ENCODE measurements at places on chromosomes 11 and 22.
A peak's percentile ranks its signal among the peaks of the same experiment; 100 is the strongest.

GRCh38 chr11:34358258-34358727, 483 bp upstream of the ABTB2 start:
- DNase-seq = no peak

GRCh38 chr11:74276581-74276980, 34.9 kb downstream of the P4HA3 start:
- no peak for DNase-seq

- DNase-seq = no peak
These were observed 143.8 kb upstream of the DDI1 start for GRCh38 chr11:103892603-103893002.

GRCh38 chr11:35629511-35629910, 11.3 kb downstream of the FJX1 start:
- DNase-seq = no peak

- no peak for DNase-seq
These were observed 174.7 kb upstream of the MTNR1B start for GRCh38 chr11:92794783-92795182.

DNA sequence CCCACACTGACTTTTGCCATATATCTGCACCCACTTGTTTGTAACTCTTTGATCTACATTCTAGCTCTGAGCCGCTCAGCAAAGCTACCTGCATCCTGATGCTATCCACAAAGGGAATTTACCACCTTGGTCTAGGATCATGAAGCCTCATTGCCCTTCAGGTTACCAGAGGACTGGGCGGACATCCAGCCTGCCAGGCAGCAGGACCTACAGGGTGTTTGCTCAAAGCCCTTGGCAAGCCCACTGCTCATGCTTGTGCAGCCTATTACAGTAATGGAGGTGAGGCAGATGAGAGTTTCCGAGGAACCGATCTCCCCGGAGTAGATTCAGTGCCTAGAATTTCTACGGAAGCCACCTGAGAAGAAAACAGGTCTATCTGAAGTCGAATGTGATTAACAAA, 417.2 kb downstream of the OPCML start:
- DNase-seq = no peak

DNA sequence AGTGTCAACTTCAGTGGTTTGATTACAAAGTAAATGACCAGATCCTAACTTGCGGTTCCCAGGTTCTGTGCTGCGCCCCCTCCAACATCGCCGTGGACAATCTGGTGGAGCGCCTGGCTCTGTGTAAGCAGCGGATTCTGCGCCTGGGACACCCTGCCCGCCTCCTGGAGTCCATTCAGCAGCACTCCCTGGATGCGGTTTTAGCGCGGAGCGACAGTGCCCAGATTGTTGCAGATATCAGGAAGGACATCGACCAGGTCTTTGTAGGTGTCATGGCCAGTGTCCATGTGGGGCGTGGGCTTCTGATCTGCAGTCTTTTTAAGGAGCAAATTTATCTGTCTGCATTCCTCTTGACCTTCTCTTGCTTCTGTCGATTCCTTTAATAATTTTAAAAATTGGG, 11.1 kb downstream of the IGHMBP2 start:
- DNase-seq = no peak

DNA sequence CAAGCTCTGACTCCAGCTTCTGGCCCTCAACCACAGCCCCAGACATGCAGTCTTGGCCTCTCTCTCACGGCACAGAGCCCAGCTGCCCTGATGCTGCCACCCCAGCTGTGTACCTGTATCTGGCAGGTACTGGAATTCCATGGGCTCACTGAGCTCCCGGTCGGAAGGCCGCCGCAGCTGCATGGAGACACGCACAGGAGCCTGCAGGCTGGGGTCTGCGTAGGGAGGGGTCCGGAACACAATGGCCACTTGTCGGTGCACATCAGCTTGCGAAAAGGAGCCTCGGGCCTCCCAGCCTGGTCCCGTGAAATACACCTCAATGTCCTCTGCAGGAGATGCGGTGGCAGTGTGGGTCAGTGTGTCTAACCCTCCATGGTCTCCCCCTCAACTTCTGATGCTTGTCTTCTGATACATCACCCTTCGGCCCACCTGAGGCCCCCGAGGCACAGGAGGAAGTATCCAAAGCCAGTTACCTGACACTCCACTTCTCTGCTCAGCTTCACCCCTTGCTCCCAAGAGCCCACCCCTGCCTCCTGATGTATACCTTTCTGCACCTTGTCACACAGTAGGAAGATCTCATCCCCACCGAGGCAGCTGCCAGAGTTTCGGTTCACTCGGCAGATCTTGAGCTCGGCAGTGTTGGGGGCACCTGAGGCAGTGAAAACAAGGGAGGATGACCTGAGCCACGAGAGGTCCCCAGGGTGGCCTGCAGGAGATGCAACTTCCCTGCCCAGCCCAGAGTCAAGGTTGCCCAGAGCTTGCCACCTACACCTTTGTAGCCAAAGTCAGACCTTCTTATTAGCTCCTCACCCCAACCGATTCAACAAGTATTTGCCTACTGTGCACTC, 4.3 kb downstream of the RELA start:
- no peak for DNase-seq

GRCh38 chr11:16098526-16099205, 257.7 kb downstream of the SOX6 start:
- no peak for DNase-seq

DNA sequence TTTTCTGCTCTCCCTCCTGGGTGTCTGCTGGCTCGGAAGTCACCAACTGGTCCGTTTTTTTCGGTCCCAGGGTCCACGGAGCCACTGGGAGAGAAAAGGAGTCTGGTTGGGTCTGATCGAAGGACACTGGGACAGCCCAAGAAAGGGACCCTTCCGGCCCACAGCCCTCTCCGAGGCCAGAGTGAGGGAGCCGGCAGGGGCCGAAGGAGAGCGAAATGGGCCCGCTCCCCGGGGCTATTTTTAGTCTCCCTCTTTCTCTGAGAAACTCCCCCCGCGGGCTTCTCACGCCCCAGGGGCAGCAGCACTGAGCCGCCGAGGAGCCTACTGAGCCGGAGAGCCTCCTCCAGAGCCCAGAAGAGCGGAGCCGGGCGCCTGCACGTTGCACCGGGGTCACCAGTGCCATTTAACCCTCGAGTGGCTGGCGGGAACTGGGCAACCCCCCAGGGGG, 1.9 kb downstream of the ESAM start:
- DNase-seq = no peak

DNA sequence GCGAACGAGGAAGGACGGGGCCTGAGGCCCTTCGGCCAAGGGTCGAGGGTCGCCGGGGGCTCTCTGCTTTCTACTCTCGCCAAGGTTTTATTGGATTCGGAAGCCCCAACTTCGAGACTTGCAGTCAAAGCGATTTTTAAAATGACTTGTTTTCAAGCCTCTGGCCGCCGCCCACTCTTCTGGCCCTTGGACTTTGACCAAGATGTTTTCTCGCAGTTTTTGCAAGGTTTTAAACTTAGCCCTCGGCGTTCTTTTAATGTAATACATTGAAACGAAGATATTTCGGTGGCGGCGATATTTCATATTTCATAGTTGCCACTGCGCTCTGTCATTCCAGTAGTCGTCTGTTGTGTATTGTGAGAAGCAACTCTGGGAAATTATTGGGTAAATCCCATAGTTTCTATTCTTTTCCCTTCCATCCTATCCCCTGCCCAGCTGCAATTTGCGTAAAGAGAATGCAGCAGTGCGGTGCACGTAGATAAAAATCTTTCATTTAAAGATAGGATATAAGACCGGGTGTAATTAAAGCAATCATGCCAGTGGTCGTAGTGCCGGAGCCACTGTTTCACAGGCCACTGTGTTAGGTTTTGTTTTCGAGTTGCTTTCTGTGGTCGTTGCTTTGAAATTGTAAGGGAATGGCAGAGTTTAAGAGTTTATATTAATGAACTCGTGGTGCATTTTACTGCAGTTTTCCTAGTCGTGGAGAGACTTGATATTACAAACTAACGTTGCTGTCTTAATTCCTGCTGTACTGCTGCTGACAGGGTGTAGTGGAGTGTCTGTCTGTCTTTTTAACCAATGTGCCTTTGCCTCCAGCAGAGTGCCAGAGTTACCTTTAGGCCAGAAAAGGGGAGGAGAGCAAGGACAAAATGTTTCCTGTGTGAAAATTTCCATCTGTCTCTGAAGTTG, 702 bp downstream of the BIRC2 start:
- DNase-seq = no peak

- peak; percentile 50 for DNase-seq
These were observed 53.5 kb downstream of the ENTHD1 start for GRCh38 chr22:39839917-39840510.

- DNase-seq = no peak
These were observed 55.0 kb upstream of the VSTM5 start for GRCh38 chr11:93905384-93905783.

- DNase-seq = no peak
These were observed 10.2 kb upstream of the NECTIN1 start for GRCh38 chr11:119739021-119739703.
